Glomerular endothelial cell (primary cell): ENCODE measurements at places on chromosomes 2 and 18. TPM values are rescaled to one million over a fixed set of nuclear protein-coding genes. Genes with fewer than 3 reads are reported as not detected.

The ALKAL2 gene
- total RNA-seq: 0.93 TPM in 1 of 2 replicates, not detected in the other

DNA sequence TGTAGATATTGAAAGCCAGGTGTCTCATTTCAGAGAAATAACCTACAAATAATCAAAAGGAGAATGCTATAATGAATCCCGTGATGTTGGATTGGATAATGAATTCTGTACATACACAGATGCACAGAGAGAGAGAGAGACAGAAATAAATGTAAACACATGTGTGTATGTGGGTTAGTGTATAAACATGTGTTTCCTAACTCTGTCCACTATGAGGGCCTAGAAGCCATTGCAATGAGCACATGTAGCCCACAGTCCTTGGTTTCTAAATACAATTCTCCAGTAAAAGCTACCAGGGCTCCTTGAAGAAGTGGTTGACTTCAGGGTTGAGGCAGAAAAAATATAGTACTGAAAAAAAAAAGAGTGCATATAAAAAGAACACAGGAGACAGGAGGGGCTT, 109.5 kb downstream of the INHBB start:
- DNase-seq: no peak

DNA sequence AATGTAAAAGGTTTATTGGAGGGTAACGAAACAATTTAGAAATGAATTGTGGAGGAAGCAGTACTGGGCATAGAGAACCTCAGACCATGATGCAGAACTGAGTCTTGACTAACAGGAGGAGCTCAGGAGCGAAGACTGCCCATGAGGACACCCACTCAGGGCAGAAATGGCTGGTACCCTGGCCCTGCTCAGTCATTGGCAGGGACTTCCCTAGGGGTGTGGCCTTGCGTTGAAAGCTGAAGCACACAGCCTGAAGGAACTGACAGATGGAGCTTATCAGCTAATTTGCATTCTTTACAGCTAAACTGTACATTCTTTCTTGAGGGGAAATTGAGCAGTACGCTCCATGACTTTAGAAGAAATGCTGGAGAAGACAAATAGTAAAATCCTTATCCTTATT, 57.1 kb downstream of the PDK1 start:
- DNase-seq: no peak

GRCh38 chr2:197369228-197369932, 58.8 kb upstream of the ANKRD44 start:
- no peak for DNase-seq

GRCh38 chr2:73083886-73084800, 12.6 kb upstream of the SFXN5 start:
- no peak for DNase-seq

GRCh38 chr2:10487081-10487740, 39.1 kb upstream of the ODC1 start:
- DNase-seq: no peak

The MYO1B gene
- 109 and 232 TPM in 2 replicates for total RNA-seq

The VIL1 gene
- not detected in 2 replicates for total RNA-seq

The IL1RN gene
- not detected in 2 replicates for total RNA-seq

The ACKR3 gene
- 3.6 and 36.8 TPM in 2 replicates for total RNA-seq

GRCh38 chr2:150222379-150222778, 265.1 kb downstream of the RND3 start:
- DNase-seq: no peak

DNA sequence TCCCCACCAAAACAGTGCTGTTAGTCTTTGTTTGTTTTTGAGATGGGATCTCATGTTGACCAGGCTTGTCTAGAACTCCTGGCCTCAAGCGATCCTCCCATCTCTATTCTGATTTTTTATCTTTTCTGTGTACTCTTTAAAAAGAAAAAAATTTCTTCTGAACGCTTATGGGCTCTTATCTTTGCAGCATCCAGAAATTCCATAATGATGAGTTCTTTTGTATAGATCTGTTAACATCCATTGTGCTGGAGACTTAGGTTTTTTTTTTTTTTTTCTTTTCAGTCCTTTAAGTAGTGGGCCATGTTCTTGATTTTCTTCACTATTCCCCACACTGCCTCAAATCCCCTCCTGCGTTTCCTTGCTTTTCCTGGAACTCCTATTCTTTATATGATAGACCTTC, 31.0 kb downstream of the RBBP8 start:
- no peak for DNase-seq

The EN1 gene
- total RNA-seq: not detected in 2 replicates

GRCh38 chr18:76487782-76488181, 7.3 kb downstream of the ZNF516 start:
- no peak for DNase-seq

The DYSF gene
- 300 and 435 TPM in 2 replicates for total RNA-seq

The DCDC2C gene
- total RNA-seq: not detected in 2 replicates

DNA sequence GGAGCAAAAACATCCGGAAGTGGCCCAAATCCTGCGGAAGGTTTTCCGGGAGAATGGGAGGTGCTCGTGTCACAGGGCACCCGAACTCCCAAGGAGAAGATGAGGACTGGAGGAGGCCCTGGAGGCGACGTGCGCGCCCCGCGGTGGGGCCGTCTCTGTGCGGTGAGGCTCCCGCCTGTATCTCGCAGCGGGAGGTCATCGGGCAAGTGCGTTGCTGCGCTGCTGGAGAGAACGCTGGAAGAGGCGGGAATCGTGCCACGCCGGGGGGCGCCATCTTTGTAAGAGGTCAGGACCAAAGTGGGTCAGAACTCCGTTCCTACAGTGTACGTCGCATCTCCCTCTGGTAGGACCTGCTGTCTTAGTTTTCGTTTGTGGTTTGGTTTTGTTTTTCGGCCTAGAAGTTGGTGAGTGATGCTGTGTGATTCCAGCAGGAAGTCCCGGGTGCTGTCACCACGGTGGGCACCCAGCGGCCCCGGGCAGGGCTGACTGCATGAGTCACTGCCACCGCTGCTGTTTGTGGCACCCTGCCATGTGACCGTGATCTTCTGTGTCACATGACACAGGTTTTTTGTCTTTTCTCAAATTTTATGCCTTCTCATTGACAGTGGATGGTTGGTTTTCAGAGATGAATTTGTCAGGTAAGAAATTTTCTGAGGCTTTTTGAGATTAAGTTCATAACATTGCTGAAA, 21.5 kb upstream of the ATP9B start:
- DNase-seq: no peak

The AUP1 gene
- 102 and 136 TPM in 2 replicates for total RNA-seq

DNA sequence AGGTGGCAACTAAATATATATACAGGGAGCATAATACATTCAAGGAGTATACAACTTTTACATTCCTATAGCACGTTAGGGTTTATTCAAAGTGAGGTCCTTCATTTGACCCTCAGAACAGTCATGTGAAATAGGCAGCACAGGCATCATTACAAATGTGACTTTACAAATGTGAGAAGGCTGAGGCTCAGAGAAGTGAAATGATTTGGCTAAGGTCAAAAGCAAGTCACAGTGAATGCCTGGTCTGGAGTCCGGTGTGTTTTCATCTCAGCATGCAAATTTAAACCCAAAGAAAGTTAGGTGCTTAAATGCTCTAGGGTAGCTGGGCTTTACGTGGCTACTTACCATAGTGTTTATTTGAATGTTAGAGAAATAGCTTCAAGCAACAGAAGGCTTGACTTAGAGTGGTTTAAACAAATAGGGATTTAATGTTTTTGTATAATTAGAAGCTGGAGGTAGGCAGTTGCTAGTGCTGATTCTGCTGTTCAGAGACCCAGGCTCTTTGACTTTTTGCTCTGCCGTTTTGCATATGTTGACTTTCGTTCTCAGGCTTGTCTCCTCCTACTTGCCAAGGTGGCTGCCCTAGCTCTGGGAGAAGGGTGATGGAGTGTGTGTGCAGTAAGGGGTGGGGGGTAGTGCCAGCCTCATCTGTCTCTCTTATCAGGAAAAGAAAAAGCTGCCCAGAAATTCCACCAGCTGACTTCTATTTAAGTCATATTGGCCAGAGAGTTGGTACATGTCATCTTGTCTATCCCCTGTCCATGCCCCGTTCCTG, 89.2 kb downstream of the PLCL1 start:
- DNase-seq: no peak

The CCDC85A gene
- total RNA-seq: 8.0 and 9.1 TPM in 2 replicates

The CCDC74B gene
- 1.2 and 2.2 TPM in 2 replicates for total RNA-seq

GRCh38 chr18:4251873-4252272, 203.2 kb downstream of the DLGAP1 start:
- DNase-seq: no peak

DNA sequence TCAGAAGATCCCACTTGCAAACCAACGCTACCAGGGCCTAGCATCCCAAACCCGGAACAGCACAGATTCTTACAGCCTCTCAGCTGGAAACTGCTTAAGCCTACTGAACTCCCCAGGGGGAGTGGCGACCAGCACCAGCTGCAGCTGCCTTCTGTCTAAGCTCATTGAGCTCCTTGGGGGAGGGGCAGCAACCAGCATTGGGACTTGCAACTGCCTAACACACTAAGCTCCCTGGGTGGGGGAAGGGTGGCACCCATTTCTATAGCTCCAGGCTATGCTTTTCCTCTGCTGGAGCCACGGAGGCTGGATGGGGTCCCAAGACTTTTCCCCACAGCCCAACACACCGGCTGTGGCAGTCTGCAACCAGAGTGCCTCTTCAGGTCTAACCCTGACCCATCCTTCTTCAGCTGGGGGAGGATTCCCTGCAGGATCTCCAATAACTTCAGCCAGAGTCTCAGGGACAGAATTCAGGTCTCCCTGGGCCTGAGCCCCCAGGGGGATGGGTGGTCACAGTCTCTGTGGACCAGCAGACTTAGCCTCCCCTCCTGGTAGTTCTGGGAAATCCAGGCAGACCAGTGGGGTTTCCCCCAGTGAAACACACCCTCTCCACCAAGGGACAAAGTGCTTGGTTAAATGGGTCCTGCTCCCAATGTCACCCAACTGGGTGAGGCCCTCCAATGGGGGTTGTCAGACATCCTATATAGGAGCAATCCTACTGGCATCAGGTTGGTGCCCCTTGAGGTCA, 45.9 kb upstream of the ITGA4 start:
- DNase-seq: no peak
